ENCODE measurements at places on chromosomes 7 and 10.

DNA sequence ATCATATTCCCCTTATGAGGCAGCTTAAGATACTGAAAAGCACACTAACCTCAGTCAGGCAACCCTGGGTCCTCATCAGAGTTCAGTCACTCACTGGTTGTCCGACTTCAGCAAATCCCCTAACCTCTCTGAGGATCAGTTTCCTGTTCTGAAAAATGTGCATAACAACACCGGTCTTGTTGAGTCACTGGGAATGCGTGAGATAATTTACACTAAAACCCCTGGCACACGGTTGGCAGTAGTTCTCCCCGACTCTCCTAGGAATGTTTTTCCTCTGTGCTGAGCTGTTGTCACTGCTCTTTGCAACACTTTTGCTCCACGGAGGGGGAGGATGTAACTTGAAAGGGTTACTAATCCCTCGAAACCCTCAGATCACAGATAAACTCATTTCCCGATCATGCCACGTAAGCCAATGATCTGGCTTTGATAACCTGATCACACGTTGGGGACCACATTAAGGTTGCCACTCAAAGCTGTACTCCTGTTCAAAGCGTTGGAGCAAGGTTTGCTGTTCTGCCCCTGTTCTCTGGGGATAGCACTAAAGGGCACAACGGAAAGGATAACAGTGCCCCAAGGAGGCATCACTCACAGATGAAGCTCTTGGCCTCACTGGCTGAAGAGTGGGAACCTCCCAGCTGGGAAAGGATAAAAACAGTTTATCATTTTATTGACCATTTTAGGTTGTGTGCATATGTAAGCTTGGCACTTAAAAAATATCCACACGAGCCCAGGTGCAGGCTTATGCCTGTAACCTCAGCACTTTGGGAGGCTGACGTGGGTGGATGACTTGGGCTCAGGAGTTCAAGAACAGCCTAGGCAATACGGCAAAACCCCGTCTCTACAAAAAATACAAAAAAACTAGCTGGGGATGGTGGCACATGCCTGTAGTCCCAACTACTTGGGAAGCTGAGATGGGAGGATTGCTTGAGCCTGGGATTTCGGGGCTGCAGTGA is 5.0 kb upstream of the RBM17 start:
- no peak for DNase-seq

DNA sequence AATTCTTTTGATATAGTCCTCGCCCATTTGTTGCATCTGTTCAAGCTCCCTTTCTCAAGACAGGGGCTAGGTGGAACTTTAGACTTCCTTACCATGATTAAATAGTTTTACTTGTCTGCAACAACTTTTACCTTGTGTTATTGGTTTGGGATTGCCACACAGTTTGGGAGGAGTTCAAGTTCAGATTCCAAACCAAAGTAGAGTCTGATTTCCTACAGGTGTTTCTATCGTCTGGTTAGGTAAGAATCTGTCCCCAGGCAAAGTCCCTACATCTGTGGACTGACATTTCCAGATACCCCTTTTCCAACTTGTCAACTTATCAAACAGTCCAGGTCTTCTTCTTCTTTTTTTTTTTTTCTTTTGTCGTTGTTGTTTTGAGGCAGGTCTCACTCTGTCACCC is 93.1 kb downstream of the LRGUK start:
- DNase-seq: no peak

GRCh38 chr7:135077642-135078041 is 70.2 kb upstream of the TMEM140 start:
- no peak for DNase-seq

DNA sequence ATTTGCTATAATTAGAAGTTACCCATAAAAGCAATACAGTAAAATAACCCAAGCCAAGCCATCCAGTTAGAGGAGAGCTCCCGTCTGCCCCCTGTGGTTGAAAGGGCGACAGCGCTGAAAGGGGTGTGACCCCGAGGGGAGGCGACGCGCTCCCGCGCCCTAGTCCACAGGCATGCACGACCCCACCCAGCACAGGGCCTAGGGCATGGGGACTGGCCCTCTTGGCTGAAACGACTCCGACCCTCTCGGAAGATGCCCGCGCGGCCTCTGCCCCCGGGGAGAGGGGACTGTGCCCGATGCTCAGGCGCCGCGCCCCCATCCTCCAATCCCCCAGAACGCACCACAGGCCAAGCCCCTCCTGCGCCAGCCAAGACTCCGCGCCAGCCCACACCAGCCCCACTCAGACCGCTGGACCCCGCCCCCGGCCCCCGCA is 64.0 kb downstream of the CSGALNACT2 start:
- DNase-seq: no peak

- no peak for DNase-seq
Measured at GRCh38 chr10:70616761-70617160, 14.2 kb upstream of the PRF1 start.

- DNase-seq: no peak
Measured at GRCh38 chr10:110651044-110651958, 7.2 kb downstream of the RBM20 start.

All from esophagus squamous epithelium (tissue), 5 donors.